Smooth muscle cell of trachea (primary cell): ENCODE measurements at places on chromosomes 5 and 9. TPM values are rescaled to one million over a fixed set of nuclear protein-coding genes. Genes with fewer than 3 reads are reported as not detected.

CREB3 gene
- total RNA-seq: 71.4 and 79.2 TPM in 2 replicates

CDK5RAP2 gene
- total RNA-seq: 32.6 and 40.9 TPM in 2 replicates

SMIM3 gene
- 49.2 and 62.0 TPM in 2 replicates for total RNA-seq

FREM1 gene
- total RNA-seq: 0.15 and 0.17 TPM in 2 replicates

PPIC gene
- 57.7 and 69.8 TPM in 2 replicates for total RNA-seq

C5orf58 gene
- total RNA-seq: not detected in 2 replicates

MZB1 gene
- not detected in 2 replicates for total RNA-seq

FSTL4 gene
- 0.17 TPM in 1 of 2 replicates, not detected in the other for total RNA-seq

C5orf46 gene
- 0.58 TPM in 1 of 2 replicates, not detected in the other for total RNA-seq

IFNB1 gene
- not detected in 2 replicates for total RNA-seq

CCL27 gene
- total RNA-seq: 0.15 and 0.17 TPM in 2 replicates

CCDC192 gene
- total RNA-seq: not detected in 2 replicates

CLTA gene
- total RNA-seq: 352 and 385 TPM in 2 replicates

ECM2 gene
- 5.7 and 6.1 TPM in 2 replicates for total RNA-seq
